Stimulated activated CD8-positive, alpha-beta memory T cell treated with anti-CD3 and anti-CD28 coated beads, Interleukin-4, amount 100 ng/mL, for 4 hours (primary cell): ENCODE measurements at places on chromosomes 16 and 17.

GRCh38 chr17:49621420-49621819 is 45.7 kb downstream of the NXPH3 start:
- DNase-seq = no peak

DNA sequence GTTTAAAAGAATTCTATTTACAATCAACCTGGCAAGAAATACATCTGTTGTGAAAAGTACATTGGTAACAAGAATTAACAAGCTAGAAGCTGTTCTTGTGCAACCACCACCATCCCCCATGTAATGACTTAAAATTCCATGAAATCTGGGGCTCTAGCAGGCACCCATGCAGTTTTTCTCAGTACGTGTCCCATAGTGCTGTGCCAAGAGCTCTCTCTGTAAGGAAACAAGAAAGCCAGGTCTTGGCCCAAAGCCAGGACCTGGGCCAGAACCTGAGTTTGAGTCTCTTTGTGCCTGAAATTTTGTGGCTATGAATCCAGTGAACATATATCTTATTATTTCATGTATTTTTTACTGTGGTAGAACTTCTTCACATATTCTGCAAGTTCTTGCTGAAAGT is 46.6 kb downstream of the NUP93 start:
- DNase-seq = no peak

GRCh38 chr17:79941088-79942010 is 94.3 kb downstream of the TBC1D16 start:
- DNase-seq = no peak

DNA sequence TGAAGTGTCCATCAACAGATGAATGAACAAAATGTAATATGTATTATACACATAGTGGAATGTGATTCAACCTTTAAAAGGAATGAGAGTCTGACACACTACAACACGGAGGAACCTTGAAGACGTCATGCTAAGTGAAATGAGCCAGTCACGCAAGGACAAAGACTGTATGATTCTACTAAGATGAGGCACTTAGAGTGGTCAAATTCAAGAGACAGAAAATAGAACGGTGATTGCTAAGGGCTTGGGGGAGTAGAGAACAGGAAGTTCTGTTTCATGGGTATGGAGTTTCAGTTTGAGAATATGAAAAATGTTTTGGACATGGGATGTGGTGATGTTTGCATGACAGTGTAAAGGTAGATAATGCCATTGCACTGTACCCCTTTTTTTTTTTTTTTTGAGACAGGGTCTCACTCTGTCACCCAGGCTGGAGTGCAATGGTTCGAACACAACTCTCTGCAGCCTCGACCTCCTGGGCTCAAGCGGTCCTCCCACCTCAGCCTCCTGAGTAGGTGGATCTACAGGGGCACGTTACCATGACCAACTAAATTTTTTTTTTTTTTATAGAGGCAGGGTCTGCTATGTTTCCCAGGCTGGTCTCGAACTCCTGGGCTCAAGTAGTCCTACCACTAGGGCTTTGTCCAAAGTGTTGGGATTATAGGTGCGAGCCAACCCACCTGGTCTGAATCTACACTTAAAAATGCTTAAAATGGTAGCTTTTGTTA is 2.9 kb upstream of the CCDC102A start:
- no peak for DNase-seq

- DNase-seq = no peak
These were observed 27.8 kb upstream of the USP36 start for GRCh38 chr17:78868391-78868790.

- no peak for DNase-seq
These were observed 122.0 kb downstream of the CLEC16A start for GRCh38 chr16:11066261-11066870.

- no peak for DNase-seq
These were observed 6.5 kb upstream of the CCL13 start for GRCh38 chr17:34349751-34350150.

GRCh38 chr16:47469227-47469626 is 8.1 kb downstream of the PHKB start:
- DNase-seq = no peak

GRCh38 chr17:48024149-48025039 is 13.2 kb downstream of the COPZ2 start:
- no peak for DNase-seq

- no peak for DNase-seq
These were observed 417.2 kb upstream of the XYLT1 start for GRCh38 chr16:17887963-17888362.

GRCh38 chr17:65434251-65434650 is 127.2 kb downstream of the AXIN2 start:
- DNase-seq = no peak

- no peak for DNase-seq
These were observed 143.2 kb downstream of the IRX5 start for GRCh38 chr16:55073830-55074229.

- DNase-seq = no peak
These were observed 296.0 kb downstream of the CEP112 start for GRCh38 chr17:65895969-65896368.

GRCh38 chr17:5931616-5932015 is 138.6 kb upstream of the WSCD1 start:
- no peak for DNase-seq

DNA sequence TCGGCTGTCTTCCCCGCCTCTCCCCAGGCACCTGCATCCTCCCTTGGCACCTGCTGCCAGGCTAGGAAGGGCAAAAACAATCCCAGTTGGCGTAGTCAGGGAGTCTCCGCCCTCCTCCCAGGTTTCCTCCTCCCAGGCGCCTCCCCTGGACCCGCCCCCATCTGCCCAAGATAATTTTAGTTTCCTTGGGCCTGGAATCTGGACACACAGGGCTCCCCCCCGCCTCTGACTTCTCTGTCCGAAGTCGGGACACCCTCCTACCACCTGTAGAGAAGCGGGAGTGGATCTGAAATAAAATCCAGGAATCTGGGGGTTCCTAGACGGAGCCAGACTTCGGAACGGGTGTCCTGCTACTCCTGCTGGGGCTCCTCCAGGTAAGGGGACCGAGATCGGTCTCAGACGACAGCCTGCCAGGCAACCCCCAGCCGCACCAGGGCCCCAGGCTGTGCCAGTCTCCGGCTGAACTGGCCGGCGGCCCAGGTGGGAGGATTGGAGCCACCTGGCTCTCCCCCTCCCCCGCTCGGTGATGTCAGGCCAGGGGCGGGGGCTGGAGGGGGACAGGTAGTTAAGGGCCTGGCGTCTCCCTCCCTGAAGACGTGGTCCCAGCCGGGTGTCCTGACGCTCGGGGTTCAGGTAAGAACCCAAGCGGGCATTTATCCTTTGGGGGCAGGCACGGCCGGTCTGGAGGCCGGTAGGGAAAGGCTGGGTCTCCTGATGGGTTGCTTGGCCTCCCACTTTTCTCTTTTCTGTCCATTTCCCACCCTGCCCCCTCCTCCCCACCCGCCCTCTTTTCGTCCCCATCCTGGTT is at the start of gene GRB7:
Gene GRB7, plus strand, starts transcription at position 179 of the 808 bp plus-strand sequence. CDS start 4,364 bp downstream, outside the sequence.
- DNase-seq = no peak

- DNase-seq = no peak
These were observed 1.1 kb upstream of the EMP2 start for GRCh38 chr16:10581507-10581906.

GRCh38 chr17:80738987-80739730 is 194.5 kb downstream of the RPTOR start:
- DNase-seq = no peak

DNA sequence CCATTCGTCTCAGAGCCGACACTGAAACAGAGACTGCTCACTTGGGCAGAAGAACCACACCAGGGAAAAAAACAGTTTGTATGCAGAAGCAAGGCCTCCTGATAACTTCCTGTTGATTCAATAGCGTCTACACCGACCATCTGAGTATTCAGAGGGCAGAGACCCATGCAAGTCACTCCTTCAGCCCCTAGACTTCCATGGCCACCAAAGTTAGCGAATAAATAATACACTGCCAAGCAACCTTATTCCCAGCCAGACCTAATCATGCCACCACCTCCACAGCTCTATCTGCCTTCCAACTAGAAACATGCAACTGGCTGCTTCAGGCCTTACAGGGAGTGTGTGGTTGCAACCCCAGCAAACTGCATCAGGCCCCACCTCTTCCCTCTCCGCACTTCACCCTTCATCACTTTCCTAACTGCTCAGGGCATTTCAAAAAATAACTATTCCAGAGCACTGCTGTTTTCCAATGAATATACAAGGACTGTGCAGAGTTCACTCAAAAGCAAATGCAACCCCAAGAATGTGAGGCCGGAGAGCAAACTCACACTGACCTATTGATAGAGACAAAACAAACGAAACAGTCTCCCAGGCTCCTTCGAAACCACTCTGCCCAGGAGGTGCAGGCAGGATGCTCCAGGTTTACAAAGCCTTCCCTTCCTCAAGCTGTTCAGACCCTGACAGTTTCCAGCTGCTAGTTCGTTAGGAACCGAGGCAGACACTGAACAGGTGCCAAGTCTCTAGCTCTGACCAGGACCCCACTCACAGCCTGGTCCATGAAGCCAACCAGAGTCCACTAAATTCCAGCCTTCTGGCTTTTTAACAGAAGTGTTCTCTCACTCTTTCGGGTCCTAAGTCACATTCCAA is 3.6 kb downstream of the USP7 start:
- no peak for DNase-seq

- no peak for DNase-seq
These were observed 487.2 kb downstream of the XYLT1 start for GRCh38 chr16:16983582-16983981.

- no peak for DNase-seq
These were observed 406.0 kb upstream of the MAF start for GRCh38 chr16:80006241-80007215.

GRCh38 chr17:1905190-1905913 is 75.5 kb downstream of the RPA1 start:
- DNase-seq = no peak

GRCh38 chr16:19185510-19185851 is 17.4 kb downstream of the SYT17 start:
- DNase-seq = no peak

GRCh38 chr16:27517664-27518063 is 32.0 kb downstream of the GTF3C1 start:
- no peak for DNase-seq

GRCh38 chr17:1511290-1511689 is 5.1 kb downstream of the INPP5K start:
- no peak for DNase-seq

DNA sequence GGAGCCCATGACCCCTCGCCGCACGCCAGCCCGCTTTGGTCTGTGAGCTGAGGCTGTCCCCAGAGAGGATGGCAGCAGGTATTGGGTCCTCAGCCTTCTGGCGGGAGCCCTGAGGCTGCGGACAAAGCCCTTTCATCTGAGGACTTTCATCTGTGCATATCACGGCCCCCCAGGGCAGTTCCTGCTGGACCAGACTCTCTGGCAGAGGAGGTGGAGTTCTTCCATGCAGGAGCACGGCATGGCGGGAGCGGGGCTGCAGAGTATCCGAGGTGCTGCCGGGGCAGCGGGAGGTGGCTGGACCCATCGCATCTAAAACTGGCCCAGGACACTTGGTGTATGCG is 18.8 kb downstream of the DHX38 start:
- no peak for DNase-seq

GRCh38 chr17:19897903-19898302 is 30.2 kb upstream of the ULK2 start:
- no peak for DNase-seq

DNA sequence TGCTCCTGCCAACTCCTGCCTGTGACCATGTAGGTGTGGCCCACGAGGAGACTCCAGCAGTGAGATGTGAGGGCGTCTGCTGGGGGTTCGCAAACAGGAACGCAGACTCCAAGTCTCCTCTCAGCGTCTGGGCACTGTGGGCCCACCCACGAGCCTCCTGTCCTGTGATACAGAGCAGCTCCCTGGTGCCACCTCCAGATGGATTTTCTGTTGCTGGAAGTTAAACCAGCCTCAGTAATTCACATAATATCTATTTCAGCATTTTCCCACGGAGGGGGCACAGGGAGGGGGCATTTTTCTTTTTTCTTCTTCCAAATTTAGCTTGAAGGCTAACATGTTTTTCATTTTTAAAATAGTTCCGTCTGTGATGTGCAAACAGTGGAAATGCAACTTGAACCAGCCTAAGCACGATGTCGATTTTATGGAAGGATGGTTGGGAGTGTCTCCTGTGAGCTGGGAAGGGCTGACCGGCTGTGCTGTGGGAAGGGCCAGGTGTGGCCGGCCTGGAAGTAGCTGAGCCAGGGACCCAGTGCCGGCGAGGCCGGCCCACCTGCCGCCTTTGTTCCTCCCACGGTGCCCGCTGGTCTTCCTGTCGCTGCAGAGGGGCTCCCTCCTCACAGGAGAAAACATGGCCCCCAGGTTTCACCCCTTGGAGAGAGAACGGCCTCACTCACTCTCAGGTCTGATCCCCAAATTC is 3.9 kb upstream of the RAB40B start:
- no peak for DNase-seq

- no peak for DNase-seq
These were observed 50.8 kb downstream of the PITPNM3 start for GRCh38 chr17:6505425-6506142.

GRCh38 chr17:73929860-73930430 is 273.5 kb upstream of the RPL38 start:
- DNase-seq = no peak
